ENCODE measurements at places on chromosomes 11 and 22.

GRCh38 chr11:134270250-134270714, 5.9 kb upstream of the GLB1L3 start:
- DNase-seq = peak; percentile 58

DNA sequence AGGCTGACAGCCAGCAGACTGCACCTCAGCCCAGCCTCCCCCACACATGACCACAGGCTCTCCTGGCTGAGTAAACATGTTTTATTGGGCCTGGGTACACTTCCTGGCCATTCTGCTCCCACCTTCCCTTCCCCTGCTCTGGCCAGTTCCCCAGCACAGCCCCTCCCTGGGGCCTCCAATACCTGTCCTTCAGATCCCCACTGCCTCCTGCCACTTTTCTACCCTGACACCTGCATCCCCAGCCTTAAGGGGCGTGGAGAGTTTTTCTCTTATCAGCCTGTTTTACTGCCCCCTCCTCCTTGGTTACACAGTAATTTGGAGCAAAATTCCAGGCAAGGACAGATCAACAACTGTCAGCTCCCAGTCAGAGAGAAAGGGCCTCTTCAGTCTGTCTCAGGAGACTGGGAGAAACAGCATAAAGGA, at the start of gene ISX:
Gene ISX, plus strand, starts transcription at position 363 of the 423 bp plus-strand sequence. CDS start 930 bp downstream, outside the sequence.
- no peak for DNase-seq

DNA sequence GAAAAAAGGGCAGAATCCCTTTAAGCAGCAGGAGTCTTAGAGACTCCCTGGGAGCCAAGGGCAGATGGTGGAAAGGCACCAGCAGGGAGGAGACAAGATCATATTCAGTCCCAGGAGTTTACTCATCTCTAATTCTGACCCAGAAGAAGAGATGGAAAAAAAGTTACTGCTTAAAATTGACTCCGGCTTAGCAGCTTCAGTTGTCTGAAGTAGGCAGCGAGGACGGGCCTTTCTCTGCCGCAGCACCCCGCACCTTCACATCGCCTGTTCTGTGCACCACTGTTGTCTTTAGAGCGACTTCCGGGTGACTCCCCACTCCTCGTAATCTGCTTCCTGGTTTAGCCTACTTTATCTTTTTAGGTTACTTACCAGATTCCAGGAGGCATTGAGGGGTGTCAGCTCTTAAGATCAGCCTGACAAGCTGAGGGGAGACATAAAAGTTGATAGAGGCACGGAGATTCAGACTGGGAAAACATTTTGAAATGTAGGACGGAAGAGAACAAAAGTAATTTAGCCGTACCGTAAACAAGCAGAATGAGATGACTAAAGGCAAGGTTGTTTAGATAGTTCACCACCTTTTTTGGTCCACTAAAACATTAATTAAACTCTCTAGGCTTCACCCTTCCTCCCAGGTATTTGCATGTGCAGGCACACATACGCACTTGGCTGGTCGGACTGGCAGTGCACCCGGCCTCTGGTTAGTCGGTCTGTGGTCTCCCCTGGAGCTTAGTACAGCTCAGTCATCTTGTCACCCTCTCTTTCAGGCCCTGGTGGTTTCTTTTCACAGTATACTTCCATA, 74.3 kb downstream of the CECR2 start:
- no peak for DNase-seq

- peak; percentile 37 for DNase-seq
These were observed 27.7 kb downstream of the LRRC4C start for GRCh38 chr11:41431784-41432183.

GRCh38 chr11:106745941-106746340, 272.3 kb downstream of the GUCY1A2 start:
- no peak for DNase-seq

- peak; percentile 84 for DNase-seq
These were observed 18.2 kb downstream of the ADM start for GRCh38 chr11:10322830-10323792.

DNA sequence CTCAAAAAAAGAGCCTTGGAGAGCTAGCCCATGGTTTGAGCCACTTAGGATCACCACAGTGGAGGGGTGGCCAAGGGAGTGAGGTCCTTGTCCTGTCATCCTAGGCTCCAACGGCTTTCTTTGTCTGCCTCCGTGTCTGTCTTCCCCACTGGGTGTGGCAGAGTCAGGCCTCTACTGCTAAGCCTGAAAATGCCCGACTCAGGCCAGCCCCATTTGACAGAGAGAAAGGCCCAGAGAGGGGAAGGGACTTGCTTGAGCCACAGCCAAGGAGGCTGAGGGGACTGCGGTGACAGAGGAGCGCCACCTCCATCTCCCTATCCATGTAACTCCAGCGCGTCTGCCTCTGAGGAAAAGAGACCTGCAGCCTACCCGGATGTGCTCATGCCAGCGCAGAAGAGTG, 27.8 kb upstream of the CD82 start:
- DNase-seq = no peak

DNA sequence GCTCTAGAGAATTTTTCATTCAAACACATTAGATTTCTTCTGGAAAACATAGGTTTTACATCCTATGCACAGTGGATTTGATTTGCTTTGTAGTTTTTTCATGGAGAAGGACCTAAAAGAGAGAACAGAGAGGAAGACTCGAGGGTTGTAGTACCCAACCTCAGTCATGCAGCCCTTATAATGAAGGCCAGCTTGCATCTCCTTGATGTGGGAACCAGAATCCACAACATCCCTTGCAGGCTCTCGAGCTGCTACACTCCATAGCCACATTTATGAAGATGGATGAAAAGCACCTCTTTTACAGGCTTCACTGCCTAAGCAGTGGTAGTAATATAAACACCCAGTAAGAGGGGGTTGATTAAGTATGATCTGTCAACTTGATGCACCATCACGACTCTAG, 9.5 kb upstream of the OR5B12 start:
- DNase-seq = no peak

DNA sequence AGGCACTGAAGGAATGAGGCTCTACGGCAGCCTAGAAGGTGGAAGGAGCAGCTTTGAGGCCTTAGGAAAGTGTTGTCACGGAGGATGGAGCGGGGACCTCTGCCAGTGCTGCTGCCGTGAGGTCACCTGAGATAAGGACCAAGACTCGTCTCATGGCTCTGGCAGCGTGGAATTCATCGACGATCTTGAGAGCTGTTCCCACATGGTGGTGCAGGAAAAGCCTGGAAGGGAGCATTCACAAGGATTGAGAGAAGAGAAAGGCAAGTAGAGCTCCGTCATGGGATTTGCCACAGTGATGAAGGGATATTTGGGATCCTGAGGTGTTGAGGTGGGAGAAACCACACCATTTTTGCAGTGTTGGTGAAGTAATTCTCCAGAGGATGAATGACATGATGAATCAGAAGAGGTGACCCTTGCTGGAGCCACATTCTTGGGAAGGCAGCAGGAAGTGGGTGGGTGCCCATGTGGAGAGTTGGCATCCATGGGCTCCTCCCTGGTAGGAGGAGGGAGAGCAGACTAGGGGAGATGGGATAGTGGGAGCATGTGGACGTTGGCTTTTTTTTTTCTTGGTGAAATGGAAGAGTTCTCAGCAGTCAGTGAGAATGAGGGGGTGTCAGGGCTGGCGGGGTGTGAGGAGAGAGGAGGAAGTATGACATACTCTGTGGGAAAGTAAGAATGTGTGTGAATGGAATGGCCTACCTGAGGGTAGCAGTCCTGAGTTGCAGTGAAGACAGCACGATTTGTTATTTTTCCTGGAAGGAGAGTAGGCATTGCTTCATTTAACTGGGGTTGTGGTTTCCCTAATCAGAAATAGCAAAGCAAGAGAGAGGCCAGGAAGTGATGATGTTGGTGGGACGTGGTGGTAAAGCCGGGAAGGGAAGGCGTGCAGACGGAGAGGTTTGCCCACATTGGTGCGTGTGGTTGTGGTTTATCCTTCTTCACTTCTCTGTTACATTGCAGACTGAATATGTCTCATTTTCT, 11.1 kb downstream of the PPP6R3 start:
- DNase-seq = no peak

GRCh38 chr11:14972581-14973495, 687 bp upstream of the CALCA start:
- DNase-seq = no peak

DNA sequence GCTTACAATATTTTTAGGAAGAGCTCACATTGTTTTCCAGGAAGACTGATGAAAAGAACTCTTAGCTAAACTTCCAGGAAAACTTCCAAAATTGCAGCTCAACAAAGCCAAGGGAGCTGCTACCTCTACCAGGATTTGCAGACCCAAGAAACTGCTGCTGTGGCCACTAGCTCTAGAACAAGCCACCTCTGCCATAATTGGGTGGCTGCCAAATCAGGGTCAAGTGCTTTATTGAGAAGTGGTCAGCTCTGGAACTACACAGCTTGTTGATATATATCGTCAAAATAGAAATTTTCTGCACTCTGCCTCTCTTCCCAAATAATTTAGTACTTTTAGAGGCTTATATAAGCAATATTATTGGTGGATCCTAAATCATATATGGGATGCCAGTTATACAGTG, 371.8 kb upstream of the CHORDC1 start:
- DNase-seq = peak; percentile 43

DNA sequence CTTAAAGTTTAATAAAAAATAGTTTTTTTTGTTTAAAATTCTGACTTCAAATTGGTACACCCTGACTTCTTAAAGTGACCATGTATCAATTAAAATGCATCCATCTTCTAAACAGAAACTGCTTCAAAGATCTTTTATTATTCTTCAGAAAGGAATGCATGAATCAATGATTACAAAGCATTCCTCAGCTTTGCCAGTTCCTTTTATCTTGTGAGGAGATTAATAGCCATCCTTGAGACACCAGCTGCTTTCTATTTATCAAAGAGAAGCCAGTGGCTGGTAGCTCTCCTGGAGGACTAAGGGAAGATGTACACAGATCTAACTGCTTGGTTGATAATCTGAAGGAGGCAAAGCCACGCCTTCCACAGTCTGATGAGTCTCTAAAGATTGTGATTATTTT, 2222.5 kb downstream of the LRRC4C start:
- DNase-seq = no peak

DNA sequence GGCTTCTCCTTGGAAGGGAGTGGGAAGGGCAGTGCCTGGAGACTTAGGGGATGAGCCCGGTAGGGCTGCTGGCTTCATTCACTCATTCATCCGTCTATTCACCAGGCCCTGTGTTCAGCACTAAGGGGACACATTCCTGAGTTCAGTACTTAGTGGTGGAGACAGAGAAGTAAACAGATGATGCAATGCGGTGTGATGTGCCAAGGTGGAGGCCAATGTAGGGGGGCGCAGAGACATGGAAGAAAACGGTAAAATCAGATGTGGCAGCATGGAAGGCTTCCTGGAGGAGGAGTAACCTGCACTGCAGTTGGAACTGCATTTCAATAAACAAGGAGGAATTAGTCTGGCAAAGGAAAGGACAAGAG, 21.3 kb downstream of the GRIK4 start:
- no peak for DNase-seq

DNA sequence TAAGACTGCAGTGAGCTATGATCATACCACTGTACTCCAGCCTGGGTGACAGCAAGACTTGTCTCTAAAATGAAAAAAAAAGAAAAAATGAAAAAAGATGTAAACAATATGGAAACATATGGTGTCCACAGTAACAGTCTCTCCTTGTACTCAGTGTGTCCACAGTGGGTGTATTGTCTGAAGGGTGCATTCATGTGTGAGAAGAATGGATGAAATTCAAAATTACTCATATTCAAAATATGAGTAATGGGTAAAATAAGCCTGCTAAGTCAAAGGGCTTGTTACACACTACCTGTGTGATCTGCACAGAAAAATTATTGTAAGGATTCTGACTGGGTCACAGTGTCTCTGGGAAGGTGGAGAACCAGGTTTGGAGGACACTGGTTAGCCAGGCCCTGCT, 26.9 kb downstream of the PPFIA1 start:
- DNase-seq = no peak

DNA sequence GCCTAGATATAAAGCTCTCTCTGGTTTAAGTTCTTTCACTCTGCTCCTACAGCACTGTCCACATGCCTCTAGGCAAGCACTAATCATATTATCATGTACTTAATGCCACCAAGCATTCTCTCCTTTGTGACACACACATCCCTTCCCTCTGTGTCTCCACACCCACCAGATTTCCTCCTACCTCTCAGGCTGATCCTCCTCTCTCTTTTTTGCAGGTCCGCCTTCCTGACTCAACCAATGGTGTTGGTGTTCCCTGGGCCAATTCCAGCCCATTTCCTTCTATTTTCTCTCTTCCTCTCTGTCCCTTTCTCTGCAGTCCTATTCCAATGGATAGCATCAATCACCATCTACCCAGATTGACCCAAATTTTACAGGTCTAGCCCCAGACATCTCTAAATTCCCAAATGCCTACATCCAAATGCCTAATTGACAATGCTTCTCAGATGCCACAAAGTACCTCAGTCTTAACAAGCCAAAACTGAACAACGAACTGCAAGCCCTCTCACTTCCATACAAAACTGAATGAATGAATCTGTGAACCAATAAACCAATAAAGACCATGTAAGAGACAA, 504 bp upstream of the ZNF215 start:
- DNase-seq = peak; percentile 54

DNA sequence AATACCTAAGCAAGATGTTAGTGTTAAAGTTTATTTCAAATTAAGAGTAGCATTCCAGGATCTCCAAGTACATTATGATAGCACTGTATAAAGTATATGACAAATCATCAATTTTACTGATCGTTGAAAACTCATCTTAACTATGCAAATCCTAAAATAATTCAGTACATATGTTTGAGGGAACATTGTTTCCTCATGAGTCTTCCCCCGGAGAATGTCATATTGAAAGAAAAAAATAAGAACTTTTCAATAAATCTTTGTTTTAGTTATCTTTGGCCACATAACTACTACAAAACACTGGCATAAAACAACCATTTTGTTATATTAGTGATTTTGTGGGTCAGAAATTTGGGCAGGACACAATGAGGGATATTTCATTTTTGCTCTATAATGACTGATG, 135.4 kb downstream of the METTL15 start:
- no peak for DNase-seq

GRCh38 chr11:96111308-96111707, 187.4 kb upstream of the MTMR2 start:
- DNase-seq = no peak

DNA sequence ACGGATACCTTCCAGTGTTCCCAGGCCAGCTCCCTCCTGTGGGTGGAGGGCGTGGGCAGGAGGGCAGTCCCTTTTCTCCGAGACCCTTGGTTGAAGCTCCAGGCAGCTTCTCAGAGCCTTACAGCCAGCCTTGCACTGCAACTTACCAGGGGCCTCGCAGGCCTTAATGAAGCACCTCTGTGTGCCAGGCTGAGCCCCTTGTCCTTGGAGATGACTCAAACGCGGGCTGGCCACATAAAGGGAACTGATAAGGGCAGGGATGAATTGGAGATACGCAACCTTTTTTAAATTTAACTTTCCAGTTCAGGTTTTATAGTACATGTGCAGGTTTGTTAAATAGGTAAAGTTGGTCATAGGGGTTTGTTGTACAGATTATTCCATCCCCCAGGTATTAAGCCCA, 72.7 kb downstream of the WNT7B start:
- no peak for DNase-seq

GRCh38 chr11:118010738-118011461, 24.7 kb downstream of the IL10RA start:
- DNase-seq = no peak

- DNase-seq = no peak
These were observed 11.3 kb upstream of the TREH start for GRCh38 chr11:118690553-118691304.

GRCh38 chr11:113664981-113665710, 41.0 kb downstream of the TMPRSS5 start:
- DNase-seq = peak; percentile 2

Measured in SK-N-DZ (cell line).